ENCODE measurements at places on chromosomes 7 and 10. TPM values are rescaled to one million over a fixed set of nuclear protein-coding genes. Genes with fewer than 3 reads are reported as not detected.

The GIMAP4 gene
- 412 TPM for total RNA-seq

The LRIT1 gene
- not detected for total RNA-seq

The FBXL15 gene
- 17.2 TPM for total RNA-seq

The SPAM1 gene
- not detected for total RNA-seq

The DEPP1 gene
- not detected for total RNA-seq

The ANKRD26 gene
- 13.8 TPM for total RNA-seq

The A1CF gene
- total RNA-seq, result not detected

The ZNF735 gene
- total RNA-seq, result not detected

The FAM25A gene
- not detected for total RNA-seq

The OPN1SW gene
- total RNA-seq, result not detected

The CH25H gene
- not detected for total RNA-seq

The LIPA gene
- 49.1 TPM for total RNA-seq

- no peak for DNase-seq
Observed at GRCh38 chr7:158313931-158314330, 273.7 kb downstream of the PTPRN2 start.

DNA sequence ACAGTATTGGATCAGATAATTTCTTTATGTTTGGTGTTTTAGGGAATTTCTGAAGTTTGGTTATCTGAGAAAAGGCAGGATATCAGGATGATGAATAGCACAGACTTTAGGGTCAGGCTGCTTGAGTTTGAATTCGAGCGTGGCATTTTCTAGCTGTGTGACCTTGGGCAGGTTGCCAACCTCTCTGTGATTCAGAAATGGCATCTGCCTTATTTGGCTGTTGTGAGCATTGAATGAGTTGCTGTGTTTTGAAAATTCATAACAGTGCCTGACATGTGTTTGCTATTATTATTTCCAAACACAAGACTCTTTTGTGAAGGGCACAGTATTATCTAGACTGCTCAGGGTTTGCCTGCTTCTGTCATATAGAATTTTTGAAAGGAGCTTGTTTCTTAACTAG lies 66.9 kb downstream of the NXPH1 start:
- no peak for DNase-seq

DNA sequence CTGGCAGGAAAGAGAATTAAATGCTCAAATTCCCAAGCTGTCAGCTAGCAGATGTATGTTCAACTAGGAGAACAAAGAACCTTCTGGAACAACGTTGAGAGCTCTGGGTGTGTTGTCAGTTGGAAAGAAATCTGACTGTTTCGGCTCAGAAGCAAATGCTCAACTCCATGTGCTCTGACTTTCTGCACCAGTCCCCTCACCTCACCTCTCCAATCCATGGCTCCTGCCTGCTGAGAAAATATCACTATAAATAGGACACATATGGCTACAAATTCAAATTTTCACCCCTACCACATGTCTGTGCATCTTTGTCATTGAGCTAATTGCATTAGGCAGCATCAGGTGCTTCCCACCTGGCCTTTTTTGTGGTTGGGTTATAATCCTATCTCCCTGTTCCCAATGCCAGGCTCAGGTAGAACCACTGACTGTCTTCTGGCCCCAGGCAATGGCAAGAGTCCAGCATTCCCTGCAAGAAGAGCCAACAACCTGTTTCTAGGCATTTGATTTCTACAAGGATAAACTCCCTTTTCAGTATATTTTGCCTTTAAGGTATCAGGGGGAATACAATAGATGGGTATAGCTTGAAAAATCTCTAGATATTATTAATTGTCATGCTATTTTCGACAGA lies 142.6 kb upstream of the LSM8 start:
- DNase-seq, result no peak

GRCh38 chr7:112566442-112567324 lies 85.9 kb downstream of the LSMEM1 start:
- DNase-seq, result no peak

DNA sequence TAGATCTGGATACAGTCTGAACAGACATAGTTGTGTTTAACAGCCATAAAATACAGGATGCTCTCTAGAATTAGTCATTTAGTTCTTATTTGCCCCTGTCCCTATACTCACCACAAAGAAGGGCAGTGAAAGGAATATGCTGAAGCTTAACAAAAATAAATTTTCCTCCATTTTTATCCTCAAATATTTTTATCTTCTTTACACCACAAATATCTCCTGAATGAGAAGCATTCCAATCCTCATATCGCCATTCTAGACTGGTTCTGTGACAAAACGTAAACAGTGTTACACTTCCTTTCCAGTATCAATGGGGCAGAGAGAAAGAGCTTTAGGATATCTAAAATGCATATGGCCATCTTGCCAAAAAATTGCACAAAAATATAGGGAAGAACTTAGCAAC lies 1.6 kb downstream of the OR9A2 start:
- no peak for DNase-seq

DNA sequence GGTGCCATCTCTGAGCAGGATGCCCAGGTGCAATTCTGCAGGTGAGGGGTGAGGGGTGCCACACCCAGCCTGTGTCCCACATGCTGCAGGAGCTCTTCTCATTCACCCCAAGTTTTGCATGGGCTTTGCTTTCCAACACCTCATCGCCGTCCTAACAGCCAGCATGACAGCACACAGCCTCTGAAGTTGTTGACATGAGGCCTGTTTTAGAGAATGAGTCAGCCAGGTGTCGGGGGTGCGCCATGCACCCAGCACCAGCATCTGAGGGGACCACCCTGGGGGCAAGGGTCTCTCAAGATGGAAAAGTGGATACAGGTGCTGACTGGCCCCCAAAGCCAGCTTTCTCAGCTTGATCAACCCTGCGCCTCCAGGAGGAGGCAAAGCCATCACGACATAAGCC lies 146.0 kb downstream of the GRID1 start:
- DNase-seq, result no peak

DNA sequence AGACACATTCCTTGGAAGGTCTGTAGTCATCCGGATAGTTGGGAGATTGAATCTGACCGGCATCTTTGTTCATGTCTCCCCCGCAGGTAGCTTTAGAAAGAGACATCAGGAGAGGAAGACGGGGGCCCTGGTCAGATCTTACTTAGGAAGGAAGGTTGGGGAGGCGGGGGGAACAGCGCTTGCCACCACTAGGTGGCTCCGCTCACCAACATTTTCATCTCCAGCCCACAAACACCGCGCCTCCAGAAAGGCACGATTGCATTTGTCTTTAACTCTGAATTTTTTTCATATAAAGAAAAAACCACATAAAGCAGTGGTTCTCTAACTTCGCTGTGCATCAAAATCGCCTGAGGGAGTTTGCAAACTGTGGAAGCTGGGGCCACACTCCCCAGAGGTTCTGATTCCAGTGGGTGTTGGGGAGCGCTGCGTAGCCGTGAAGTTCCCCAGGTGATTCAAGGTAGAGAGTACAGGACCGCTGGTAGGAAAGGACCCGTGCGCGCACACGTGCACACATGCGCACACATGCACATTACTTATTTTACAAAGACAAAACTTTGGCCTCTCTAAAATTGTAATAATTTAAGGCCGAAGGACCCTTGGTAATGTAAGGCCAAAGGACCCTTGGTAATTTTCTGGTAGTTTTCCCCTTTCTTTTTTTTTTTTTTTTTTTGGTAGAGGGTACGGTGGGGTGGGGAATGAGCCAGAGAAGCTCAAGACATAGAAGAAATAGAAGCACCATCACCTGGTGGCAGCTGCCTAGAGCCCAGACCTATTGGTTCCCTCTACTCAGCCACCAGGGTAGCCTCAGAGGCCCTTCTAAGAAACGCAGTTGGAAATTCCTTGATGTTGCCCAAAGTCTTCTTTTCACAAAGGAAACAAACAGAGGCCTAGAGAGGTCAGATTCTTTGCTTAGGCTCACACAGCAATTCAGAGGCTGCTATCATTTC lies 37.4 kb upstream of the OPALIN start:
- DNase-seq, result peak; percentile 67

DNA sequence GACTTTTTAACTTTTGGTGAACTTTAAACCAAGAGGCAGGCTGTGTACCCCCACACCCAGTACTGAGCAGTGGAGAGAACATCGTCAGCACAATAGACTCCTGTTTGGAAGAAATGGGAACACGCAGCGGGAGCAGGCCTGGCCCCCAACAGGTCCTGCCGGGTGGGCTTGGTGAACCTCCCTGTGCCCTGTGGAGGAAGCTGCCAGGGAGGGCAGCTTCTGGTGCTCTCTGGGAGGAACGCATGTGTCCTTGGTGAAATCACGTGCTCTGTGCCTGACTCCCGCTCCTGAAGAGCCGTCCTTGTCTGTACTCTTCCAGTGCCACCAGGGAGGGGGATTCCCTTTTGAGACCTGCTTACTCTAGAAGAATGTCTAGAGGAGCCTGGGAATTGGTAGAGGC lies 31.6 kb downstream of the CHAT start:
- no peak for DNase-seq

GRCh38 chr7:71132127-71132376 lies at the start of gene GALNT17:
TSS of gene GALNT17 (plus strand) at chr7:71132144.
- DNase-seq, result no peak

- DNase-seq, result no peak
Observed at GRCh38 chr7:23443974-23444373, 26.3 kb downstream of the IGF2BP3 start.

GRCh38 chr7:106129291-106129690 lies 17.2 kb upstream of the SYPL1 start:
- no peak for DNase-seq

DNA sequence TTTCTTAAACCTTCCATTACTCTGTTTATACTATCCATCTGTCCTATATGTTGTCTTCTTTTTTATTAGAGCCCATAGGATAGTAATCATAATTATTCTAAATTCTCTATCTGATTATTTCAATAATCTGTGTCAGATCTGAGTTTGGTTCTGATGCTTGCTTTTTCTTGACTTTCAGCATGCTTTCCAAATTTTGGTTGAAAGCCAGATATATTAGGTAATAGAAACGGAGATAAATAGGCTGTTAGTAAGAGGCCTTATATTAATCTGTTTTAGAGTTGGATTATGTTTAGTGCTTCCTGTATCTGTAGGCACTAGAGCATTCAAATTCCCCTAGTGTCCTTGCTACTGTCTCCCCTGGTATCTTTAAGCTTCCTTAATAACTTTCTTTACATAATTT lies 939.9 kb upstream of the GHITM start:
- DNase-seq, result no peak

DNA sequence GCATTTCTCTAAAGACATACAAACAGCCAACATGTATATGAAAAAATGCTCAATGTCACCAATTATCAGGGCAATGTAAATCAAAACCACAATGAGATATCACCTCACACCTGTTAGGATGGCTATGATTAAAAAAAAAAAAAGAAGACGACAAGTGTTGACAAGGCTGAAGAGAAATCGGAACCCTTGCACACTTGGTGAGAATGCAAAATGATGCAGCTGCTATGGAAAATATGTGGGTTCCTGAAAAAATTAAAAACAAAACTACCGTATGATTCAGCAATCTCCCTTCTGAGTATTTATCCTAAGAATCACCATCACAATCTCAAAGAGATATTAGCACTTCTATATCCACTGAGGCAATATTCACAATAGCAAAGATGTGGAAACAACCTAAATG lies 11.3 kb downstream of the LMBR1 start:
- no peak for DNase-seq

DNA sequence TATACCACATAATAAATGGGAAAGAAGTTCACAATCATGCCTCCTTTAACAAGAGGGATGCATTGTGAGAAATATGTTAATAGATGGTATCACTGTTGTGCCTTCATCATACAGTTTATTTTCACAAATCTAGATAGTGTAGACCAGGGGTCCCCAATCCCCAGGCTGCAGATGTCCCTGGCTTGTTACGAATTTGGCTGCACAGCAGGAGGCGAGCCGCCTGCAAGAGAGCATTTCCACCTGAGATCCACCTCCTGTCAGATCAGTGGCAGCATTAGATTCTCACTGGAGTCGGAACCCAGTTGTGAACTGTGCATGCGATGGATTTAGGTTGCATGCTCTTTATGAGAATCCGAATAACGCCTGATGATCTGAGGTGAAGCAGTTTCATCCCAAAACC lies 361.9 kb upstream of the ZWINT start:
- DNase-seq, result no peak

DNA sequence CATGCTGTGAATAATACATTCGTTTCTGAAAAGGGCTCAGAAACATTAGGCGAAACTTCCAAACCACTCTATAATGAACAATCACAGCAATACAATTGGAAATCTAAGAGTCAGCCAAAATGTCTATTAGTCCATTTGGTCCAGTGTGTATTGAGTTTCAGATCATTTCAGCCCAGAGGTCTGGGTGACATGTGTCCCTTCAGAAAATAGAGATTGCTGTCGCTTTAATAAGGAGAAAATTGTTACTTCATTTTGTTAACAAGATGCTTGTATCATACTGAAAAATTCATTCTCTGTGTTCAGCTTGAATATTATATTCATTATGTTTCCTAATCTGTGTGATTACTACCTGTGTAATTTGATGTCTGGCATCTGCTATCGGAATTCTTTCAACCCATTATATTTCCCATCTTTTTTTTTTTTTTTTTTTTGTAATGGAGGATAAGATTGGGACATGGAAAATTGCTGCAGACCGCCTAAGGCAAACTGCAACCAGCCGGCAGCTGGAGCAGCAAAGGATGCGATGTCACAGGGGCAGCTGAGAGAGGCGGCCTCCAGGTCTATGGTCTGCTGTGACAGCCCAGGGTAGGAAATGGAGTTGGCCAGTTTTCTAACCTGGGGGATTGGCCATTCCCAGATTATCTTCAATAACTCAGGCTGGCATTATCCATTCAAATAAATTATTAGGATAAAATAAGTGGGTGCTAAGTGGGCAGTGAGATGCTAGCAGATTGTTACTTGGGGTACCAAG lies 170.9 kb upstream of the NPVF start:
- no peak for DNase-seq

- DNase-seq, result no peak
Observed at GRCh38 chr7:67343114-67343513, 346.5 kb downstream of the TYW1 start.

- no peak for DNase-seq
Observed at GRCh38 chr7:89927762-89928161, 226.5 kb upstream of the STEAP1 start.

DNA sequence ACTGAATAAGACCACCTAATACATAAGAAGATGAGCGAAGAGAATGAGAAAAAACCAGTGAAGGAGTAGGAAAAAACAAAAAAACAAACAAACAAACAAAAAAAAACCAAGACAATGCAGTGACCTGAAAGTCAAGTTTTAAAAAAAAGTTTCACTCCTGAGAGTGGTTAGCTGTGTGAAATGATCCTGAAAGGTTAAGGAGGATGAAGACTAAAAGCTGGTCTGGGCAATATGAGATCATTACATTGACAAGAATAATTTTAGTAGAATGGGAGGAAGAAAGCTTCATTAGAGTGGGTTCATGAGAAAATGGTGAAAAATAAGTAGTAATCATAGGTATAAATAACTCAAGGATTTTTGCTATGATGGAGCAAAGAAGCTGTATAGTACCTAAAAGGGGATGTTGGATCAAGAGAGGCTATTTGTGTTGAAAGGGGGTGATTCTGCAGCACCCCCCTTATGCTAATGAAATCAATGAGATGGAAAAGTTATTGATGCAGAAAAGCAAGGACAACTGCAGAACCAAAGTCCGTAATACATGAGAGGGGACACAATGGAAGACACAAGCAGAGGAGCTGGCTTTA lies 80.2 kb downstream of the KMT2C start:
- DNase-seq, result no peak

- no peak for DNase-seq
Observed at GRCh38 chr7:94426980-94427875, 32.5 kb downstream of the COL1A2 start.

GRCh38 chr10:70695241-70696030 lies 23.1 kb downstream of the ADAMTS14 start:
- DNase-seq, result no peak

GRCh38 chr7:98178321-98178720 lies 32.9 kb upstream of the BHLHA15 start:
- no peak for DNase-seq
